ENCODE measurements at places on chromosomes 1 and 21.

DNA sequence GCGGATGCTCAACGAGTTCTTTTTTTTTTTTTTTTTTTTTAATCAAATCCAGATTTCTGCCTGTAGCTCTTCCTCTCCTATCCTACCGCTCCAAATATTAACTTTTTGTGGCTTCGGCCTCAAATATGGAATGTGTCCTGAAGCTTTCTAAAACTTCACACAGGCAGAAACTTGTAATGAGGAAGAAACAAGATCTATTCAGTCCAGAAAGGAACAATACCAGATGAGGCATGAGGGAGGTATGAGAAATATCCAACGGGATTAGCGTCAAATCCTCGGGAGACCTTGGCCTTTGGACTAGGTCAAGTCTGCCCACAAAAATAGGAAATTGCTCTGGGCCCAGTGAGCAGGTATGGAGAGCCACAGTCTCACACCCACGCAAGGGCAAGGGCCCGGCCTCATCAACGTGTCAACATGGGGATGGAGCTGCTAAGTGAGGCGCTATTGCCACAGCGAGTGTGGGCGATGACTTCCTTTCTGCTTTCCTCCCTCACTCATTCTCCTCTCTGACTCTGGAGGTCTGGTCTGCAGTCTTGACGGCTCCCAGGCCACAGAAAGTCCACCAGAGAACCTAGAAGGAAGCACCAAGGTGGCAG, 66.6 kb downstream of the BCAR3 start:
- DNase-seq = peak; percentile 27

- no peak for DNase-seq
Measured at GRCh38 chr21:42149656-42150473, 69.1 kb upstream of the ABCG1 start.

- DNase-seq = no peak
Measured at GRCh38 chr1:58568271-58568860, 8.7 kb downstream of the TACSTD2 start.

DNA sequence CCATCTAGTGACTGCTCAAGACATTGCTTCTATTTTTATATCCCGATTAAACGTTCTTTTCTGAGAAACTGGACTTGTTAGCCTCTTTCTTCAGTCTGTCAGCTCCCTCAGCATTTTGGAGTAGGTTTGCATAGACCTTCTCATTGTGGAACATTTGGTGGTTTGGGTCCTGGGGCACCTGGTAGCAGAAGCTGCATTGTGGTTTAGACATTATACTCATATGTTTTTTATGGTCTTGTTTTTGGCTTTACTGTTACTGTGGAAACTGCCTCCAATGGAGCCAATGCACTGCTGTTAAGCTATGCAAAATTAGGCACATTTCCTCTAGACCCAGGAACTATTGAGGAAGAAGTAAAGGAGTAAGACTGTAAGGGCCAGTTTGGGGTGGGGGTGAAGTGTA, 36.7 kb upstream of the LRRC8B start:
- DNase-seq = no peak

- DNase-seq = peak; percentile 30
Measured at GRCh38 chr1:11804666-11805421, 920 bp downstream of the MTHFR start.

GRCh38 chr1:35899941-35900340, 16.9 kb downstream of the AGO1 start:
- no peak for DNase-seq

DNA sequence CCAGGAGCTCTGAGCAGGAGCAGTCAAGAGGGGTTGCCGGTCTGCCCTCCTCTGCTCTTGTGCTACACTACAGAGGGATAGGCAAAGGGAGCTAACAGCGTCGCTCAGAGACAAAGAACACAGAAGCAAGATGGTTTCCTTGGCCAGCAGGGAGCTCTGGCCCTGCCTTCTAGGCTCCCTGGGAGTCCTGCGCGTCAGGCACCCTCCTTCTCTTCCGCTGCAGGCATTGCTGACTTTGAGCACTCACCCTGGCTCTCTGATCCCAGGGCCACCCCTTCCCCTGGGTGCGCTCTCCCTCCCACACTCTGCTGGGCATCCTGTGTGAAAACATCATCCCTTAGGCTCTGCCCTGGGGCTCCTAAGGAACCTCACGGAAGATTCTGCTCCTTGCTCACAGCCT, 489 bp downstream of the TNNI1 start:
- DNase-seq = no peak

- DNase-seq = no peak
Measured at GRCh38 chr1:46369542-46370213, 24.4 kb upstream of the FAAH start.

GRCh38 chr1:176559878-176560277, 96.9 kb downstream of the PAPPA2 start:
- DNase-seq = no peak

- DNase-seq = no peak
Measured at GRCh38 chr21:39217356-39218081, 34.3 kb upstream of the PSMG1 start.

- DNase-seq = no peak
Measured at GRCh38 chr1:76336931-76337371, 262.4 kb downstream of the ST6GALNAC3 start.
